NCI-H510A (cell line): ENCODE measurements at places on chromosomes 12 and 14.

- peak; percentile 39 for DNase-seq
Observed at GRCh38 chr12:26938701-26939062, 412 bp downstream of the FGFR1OP2 start.

DNA sequence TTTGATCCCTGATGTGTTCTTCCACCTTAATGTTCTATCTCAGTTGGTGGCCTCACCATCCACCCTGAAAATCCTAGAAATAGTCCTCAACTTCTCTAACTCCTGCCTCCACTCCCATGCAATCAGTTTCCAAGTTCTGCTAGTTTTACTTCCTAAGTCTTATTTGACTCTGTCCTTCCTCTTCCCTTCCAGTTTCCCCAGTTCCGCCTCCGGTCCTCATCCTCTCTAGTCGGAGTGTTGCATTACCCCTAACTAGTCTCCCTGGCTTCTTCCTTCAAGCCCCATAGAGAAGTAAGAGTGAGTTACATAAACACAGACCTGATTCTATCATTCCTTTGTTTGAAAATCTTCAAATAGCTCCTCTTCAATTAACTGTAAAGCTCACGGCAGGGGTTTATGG lies 236.5 kb downstream of the GXYLT1 start:
- DNase-seq = no peak

DNA sequence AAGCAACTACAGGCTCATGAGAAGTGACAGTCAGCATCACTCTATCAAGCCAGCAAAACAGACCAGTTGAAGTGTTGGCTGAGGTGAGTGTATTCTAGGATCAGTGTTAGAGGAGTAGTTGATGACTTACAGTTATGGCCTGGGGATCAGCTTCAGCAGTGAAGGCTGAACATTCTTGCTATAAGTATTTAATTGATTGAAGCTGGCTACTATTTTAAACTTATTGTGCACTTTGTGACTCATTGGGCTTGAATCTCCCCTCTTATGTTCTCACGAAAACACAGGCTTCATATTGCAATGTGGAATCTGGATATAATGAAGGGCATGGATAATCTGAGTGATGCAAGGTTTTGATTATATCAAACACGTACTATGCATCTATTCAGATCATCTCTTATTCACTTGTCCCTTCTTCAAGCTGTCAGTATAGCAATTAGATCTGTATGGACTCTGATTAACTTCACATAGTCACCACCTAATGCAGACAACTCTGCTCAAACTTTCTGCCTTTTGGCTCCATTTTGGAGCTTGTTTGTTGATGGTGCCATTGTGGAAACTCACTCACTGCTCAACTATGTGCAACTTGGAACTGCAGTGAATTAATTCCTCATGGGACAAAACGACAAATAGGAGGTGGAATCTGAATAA lies 309.2 kb downstream of the SLC16A7 start:
- DNase-seq = no peak

- no peak for DNase-seq
Observed at GRCh38 chr14:105201925-105202513, 20.9 kb upstream of the NUDT14 start.

DNA sequence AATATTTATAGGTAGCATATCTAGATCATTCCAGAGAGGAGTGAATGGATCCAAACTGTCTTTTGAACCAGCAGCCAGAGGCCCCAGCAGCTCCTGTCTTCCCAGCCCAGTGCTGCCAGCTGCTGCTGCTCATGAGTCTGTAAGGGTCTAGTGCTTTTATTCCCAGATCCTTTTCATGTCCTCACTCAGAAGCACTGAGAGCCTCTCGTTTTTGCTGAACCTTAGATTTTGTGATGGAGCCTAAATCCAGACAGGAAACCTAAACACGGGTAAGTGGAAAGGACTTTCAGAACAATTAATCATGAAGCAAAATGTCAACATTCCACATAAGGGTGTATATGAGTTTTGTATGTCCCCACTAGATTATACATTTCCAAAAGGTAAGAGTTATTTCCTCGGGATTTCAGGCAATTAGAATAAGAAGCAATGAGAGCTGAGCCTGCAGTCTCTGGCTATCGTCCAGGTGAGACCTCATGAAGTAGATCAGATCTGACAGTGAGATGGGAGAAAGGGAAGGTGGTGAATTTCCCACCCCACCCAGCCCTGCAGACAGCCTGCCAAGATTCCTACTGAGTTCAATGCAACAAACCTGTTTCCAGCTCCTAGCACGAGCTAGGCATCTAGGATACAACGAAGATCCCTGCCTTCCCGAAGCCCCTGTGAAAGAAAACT lies 84.4 kb downstream of the NINJ2 start:
- no peak for DNase-seq
